ENCODE measurements at places on chromosomes 7 and 10.

- DNase-seq = no peak
Measured at GRCh38 chr10:70662362-70663220, 9.7 kb upstream of the ADAMTS14 start.

DNA sequence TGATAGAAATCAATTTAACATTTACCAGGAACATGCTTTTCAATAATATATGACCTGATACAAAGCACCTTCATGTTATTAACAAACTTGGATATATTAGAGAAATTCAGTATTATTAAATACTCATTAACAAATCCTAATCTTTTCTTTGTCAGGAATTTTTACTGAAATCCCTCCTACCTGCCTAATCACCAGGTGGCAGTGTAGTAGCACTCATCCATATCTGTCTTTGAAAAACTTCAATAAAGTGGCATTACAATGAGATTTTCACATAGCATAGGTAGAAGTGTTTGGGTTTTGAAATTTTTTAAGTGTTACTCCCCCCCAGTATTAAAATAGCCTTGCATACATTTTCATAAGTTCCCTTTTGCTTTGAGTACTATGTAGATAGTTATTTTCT lies 1246.6 kb upstream of the LRRN3 start:
- no peak for DNase-seq

DNA sequence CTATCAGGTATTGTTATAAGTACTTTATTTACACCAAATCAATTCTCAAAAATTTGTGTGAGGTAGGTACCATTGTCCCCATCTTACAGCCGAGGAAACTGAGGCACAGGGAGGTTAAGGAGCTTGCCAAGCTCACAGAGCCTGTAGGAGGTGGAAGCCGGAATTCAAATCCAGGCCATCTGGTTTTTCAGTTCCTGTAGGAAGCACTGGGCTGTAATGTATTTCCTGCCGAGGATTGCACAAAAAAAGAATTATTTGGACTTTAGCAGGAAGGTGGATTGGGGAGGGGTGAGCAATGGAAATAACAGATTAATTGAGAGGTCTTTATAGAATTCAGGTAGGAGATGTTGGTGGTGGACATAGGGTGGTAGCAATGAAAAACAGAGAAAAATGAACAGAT lies 315.3 kb upstream of the AUTS2 start:
- no peak for DNase-seq

- no peak for DNase-seq
Measured at GRCh38 chr7:46654546-46655443, 733.7 kb upstream of the IGFBP3 start.

DNA sequence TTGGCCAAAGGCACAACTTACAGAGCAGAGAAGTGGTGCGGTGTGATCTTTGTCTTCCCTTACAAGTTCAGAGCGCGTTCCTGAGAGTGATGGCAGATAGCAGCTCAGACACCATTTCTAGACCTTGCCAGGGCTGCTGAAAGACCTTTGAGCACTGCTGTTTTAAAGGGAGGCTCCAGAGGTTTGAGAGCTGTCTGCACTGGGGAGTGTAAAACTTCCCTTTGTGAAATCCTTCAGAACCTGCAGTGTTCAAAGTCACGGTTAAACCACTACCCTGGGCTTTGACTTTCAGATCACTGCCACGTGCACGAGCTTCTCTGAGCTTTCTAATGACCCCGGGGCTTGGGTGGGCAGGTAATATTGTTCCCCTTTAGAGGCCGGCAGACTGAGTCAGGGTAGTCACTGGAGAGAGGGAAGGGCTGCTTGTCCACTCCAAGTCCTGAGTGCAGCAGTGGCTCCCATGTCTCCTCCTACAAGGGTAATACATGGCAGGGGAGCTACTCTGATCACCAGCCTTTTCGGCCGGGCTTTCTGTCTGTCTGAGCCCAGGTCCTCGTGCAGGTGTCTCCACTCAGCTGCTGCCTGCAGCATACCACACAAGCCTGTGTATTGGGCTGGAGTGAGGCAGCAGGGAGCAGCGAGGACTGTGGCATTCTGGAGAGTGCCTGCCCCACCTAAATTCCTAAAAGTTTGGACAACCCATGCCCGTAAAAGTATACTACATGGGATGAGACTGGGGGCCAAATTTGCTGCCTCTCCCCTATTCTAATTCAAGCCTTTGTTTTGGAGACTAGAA lies 63.3 kb downstream of the ZMIZ1 start:
- no peak for DNase-seq

- no peak for DNase-seq
Measured at GRCh38 chr7:75559976-75560365, 67.9 kb downstream of the SPDYE5 start.
